Activated T-cell treated with anti-CD3 and anti-CD28 coated beads for 4 hours (primary cell): ENCODE measurements at places on chromosomes 1 and 21.

GRCh38 chr1:1361982-1362423, 3.6 kb upstream of the MXRA8 start:
- no peak for DNase-seq

DNA sequence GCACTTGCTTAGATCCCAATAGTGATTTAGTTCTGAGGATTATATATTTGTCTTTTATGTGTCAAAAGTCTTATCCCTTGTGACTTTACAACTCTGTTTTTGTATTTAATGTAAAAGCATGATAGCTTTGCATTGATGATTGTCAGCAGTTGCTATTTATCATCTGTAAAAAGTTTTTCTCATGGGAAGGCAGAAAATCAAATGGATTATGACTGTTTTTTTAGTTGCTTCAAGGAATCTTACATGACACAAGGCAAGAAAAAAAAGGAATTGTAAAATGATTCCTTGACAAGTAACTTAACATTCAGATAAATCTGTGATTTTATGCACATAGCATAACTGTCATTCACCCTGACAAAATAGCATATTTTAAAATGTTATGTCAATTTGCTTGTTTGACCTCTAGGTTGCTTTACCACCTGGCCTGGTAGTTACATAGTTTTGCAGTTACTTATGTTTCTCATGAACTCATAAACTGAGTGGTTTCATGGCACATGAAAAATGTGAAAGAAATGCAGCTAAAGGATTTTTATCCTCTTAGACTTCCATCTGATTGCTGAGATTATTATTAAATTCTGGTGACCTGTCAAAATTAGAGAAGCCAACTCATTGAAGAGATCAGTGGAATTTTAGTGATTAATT, 622.6 kb downstream of the ADGRL2 start:
- DNase-seq = no peak

DNA sequence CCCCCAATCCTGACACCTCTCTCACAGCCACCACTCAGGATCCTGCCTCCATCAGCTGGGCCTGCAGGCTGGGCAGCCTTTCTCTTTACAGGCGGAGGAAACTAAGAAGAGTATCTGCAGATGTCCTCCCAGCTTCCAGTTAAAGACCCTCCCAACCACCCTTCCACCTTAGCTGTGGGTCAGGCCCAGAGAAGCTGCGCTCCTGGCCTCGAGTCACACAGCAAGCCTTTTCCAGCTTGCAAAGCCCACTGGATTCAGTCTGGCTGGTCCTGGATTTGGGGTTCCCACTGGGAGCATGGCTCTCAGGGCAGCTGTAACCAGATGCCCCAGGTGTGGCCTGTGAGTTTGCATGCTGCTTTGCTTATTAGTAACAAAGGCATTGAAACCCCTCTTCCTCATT, 19.9 kb downstream of the KCNQ4 start:
- DNase-seq = no peak

DNA sequence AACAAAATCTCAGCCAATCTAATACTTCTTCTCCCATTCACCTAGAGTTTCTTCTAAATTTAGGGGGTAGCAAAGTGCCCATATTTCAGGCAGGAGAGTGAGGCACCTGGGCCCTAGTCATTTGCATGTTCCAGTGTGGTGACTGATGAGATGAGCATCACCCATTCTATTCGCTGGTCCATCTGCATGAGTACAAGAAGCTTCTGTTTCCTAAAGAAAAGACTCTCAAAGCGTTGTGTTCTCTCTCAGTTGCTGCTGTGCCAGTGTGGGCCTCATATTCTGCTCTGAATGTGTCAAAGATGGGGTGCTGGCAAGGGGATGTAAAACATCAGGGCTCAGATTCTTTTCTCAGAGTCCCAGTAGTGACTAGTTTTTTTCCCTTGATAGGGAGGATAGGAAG, 16.1 kb upstream of the DPYD start:
- DNase-seq = no peak

GRCh38 chr1:209645574-209646452, 6.4 kb downstream of the LAMB3 start:
- DNase-seq = no peak

- DNase-seq = no peak
These were observed 61.9 kb downstream of the TBX15 start for GRCh38 chr1:118926261-118926660.

- DNase-seq = peak; percentile 36
These were observed 956 bp downstream of the CPLANE2 start for GRCh38 chr1:16235944-16236510.

- no peak for DNase-seq
These were observed 51.6 kb upstream of the ATF3 start for GRCh38 chr1:212556822-212557549.

DNA sequence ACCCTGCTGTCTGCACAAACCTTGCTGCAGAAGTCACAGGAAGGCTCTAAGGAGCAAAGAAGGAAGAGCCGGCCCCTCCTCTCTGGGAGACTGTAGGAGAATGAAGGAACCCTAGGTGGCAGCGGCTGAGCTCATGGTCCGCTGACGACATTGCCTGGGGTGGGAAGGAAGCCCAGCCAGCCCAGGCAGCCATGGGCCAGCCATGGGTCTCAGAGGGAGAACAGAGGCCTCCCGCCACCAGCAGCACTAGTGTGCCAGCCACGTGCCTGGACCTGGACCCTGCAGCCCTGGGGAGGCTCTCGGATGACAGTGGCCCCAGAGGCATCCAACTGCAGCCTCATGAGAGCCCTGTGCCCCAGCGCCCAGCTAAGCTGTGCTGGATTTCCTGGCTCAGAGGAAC, 49.2 kb upstream of the POFUT2 start:
- DNase-seq = no peak

- DNase-seq = peak; percentile 20
These were observed 11.5 kb upstream of the PLA2G5 start for GRCh38 chr1:20058531-20058930.

GRCh38 chr1:167462341-167462740, 56.0 kb downstream of the CD247 start:
- no peak for DNase-seq

DNA sequence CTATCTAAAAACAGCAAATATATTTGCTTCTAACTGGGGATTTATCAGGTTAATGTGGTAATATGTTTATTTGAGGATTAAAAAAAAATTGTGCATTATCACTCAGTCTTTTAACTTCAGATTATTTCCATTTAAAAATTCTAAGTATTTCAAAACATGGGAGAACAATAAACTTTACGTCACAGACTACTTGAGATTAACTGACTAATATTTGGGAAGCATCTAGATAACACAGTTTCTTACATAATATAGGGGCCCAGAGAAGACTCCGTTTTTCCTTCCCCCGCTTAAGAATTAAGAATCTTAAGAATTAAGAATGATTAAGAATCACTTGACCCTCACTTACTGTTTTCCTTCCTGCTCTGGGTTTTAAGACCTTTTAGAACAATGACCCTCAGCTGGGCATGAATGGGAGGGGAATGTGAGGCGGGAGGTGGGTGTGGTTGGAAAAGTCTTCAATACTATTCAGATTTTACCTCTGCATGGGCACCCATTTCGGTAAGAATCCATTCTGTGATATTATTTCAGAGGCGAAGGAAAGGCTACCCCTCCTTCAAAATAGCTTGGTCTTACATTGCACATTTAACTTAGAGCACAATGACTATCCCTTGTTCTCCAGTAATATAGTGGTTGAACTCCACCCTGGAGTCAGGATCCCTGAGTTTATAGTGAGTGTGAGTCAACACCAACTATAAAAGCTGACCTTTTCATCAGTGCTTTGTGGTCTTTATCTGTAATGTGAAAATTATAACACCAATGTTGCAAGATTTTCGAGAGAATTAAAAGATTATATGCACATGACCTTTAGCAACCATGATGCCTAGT, 821.3 kb downstream of the USP25 start:
- DNase-seq = no peak

DNA sequence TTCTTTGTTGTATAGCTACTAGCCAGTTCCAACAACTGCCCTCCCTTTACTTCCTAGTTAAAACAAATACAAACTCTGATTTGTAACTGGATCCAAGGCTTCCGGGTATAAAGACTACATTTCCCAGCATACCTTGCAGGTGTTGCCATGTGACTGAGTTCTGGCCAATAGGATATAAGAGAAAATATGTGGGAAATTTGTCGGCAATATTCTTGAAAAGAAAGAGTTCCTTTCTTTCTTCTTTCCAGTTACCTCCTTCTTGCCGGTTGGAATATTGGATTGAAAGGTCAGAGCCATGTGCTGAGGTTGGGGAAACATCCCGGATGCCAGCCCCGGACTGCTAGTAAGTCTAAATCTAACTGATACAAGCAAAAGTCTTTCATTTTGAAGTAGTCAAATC, 23.0 kb upstream of the ZBTB40 start:
- DNase-seq = no peak

GRCh38 chr1:52628614-52629324, 4.2 kb upstream of the SHISAL2A start:
- DNase-seq = no peak

DNA sequence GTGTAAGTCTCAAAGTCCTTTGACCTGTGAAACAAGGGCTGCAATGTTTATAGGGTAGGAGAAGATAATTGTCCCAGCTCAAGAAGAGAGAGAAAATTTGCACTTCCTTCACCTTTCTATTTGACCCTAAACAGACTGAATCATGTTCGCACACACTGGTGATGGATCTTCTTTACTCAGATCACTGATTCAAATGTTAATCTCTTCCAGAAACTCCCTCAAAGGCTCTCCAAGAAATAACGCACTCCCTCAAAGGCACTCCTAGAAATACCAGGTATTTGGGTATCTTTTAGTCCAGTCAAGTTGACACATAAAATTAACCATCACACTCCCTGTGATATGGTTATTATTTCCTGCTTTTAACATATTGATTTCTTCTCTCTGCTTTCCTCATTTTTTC, 30.5 kb upstream of the PTGS2 start:
- DNase-seq = no peak

- DNase-seq = no peak
These were observed 33.5 kb downstream of the ECE1 start for GRCh38 chr1:21256776-21257175.

- DNase-seq = no peak
These were observed 129.9 kb downstream of the RERE start for GRCh38 chr1:8687538-8687937.

- no peak for DNase-seq
These were observed 7.7 kb downstream of the C1orf226 start for GRCh38 chr1:162389021-162389818.

- no peak for DNase-seq
These were observed 54.5 kb downstream of the TM2D1 start for GRCh38 chr1:61670445-61670844.

GRCh38 chr1:226827458-226827857, 43.0 kb upstream of the PSEN2 start:
- no peak for DNase-seq

- no peak for DNase-seq
These were observed 118.0 kb upstream of the IPO9 start for GRCh38 chr1:201710632-201711597.

DNA sequence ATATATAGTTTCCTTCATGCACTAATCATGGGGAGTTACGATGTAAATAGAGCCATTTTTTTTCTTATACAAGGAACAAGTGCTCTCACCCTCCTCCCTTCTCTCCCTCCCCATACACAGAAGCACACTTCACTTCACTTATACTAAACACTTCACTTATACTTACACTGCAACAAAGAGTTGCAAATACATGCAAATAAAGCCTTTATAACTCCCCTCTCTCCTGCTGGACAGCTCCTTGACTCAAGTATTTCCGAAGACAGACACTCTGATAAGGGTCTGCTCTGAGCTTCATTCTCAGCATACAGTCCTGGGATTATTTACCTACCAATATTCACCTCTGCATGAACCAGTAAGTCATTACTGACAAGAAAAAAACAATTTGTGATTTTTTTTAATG, 35.6 kb upstream of the ERG start:
- no peak for DNase-seq

DNA sequence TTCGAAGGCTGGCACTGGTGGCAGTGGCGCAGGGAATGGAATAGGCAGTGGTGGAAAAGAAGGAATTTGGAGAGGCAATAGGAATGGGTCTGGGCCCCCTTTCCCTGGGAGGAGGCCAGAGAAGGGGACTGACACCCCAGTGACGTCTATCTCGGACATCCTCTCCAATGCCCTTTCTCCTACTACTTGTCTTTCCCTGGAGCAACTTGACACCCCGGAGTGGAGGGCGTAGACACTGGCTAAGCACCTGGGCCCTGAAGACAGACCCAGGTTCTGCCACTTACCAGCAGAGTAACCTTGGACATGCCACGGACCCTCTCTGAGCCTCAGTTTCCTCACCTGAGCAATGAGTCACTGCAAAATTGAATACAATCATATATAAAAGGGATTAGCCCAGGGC, 86.8 kb downstream of the CAMK2N1 start:
- no peak for DNase-seq

GRCh38 chr1:173112129-173112528, 61.4 kb upstream of the TNFSF18 start:
- no peak for DNase-seq

- DNase-seq = no peak
These were observed 63.9 kb upstream of the HSD17B7 start for GRCh38 chr1:162726555-162726954.

GRCh38 chr1:115781343-115781742, 12.8 kb upstream of the CASQ2 start:
- DNase-seq = no peak

DNA sequence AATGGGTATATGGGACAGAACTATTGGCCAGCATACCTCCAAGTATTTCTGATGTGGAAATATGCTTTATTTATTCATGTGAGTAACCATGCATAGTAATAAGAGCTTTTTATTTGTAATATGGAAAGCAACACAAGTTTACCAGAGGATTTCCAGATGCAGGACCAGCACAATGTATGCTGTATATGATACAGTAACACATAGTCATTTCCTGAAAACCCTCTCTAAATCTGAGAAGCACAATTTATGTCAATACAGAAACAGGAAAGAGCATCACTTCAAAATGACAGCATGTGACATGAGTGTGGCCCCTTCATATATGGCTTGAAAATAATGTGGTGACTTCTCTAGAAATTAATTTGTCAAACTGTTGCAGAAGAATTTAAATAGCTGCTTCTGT, 1134.7 kb upstream of the ADGRL2 start:
- no peak for DNase-seq

DNA sequence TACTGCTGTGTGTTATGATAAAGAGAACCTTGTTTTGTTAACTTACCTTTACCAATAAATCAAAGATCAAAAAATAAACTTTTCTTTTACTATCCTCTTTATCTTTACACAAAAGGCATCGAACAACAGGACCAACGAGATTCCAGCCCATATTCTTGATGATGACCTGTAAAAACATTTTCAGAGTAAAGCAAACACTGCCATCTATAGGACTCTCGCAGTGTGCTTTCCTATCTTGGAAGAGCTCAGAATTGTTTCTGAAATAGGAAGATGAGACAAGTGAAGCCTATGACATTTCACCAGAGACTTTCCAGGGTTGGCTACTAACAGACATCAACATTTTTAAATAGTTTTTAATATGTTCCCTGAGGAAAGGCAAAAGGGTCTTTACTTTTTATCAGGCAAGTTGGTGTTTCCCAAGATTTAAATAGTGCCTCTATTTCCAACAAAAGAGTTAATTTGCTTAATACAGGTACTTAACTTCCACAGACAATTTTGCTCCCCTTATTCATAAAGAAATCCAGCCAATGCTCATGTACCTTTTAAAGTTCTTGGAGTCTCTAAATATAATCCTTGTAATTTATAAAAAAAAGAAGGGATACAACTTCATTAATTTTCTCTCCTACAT, 7.3 kb downstream of the GLMN start:
- no peak for DNase-seq

GRCh38 chr1:152044386-152044785, 7.6 kb upstream of the S100A11 start:
- DNase-seq = no peak

GRCh38 chr1:111792249-111792648, 36.5 kb downstream of the DDX20 start:
- no peak for DNase-seq
